ENCODE measurements at places on chromosomes 5 and 9. TPM values are rescaled to one million over a fixed set of nuclear protein-coding genes. Genes with fewer than 3 reads are reported as not detected.

GRCh38 chr5:39249564-39250274, 30.4 kb upstream of the FYB1 start:
- no peak for DNase-seq

GRCh38 chr9:137953683-137954438, 76.3 kb downstream of the CACNA1B start:
- DNase-seq, result no peak

DNA sequence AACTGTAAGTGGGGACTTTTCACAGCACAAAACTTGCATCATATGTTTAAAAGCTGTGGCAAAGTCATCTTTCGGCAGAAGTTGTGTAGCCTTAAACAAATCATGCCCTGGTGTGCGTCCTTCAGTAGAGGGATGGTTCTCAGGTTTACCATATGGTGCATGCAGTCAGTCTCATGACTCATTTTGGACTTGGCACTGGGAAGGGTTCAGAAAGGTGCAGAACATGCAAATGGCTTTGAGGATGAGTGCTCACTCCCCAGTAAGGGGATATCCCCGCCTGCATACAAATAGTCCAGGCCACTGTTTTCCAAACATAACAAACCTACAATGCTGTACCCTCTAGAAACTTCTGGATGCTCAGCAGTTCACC, 260.3 kb downstream of the NDUFS4 start:
- no peak for DNase-seq

Gene FUT7
- total RNA-seq, result 0.55 TPM

Gene SLC36A3
- not detected for total RNA-seq

Gene FIBCD1
- not detected for total RNA-seq

All from mesenteric fat pad (tissue), 1 donor.